Activated CD4-positive, alpha-beta memory T cell treated with anti-CD3 and anti-CD28 coated beads, Interleukin-2, amount 10 ng/mL, durations not matched to agents 7 days and 5 days (primary cell): ENCODE measurements at places on chromosomes 1 and 21. TPM values are rescaled to one million over a fixed set of nuclear protein-coding genes. Genes with fewer than 3 reads are reported as not detected.

Gene ATP1A2
- not detected for total RNA-seq

DNA sequence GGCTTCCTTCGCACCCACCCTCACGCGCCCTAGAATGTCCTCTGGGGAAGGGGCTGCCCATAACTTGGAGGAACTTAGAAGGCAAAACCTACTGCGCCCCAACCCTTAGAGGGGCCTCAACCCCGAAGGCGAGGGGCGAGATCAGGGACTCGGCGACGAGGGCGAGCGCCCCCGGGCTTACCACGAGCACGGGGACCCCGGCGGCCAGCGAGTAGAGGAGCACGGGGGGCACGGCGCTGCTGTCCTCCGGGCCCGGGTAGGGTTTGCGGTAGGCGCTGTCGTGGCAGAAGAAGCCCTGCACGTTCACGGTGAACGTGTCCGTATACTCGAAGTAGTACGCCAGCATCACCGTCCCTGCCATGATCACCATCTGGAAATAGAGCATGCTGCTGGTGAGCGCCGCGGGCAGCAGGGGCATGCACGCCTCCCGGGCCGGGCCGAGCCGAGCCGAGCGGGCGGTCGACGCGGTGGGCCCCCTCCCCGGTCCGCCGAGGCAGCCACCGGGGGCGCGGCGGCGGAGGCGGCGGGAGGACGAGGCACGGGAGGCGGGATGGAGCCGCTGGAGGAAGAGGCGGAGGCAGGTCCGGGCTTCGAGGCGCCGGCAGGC is 304 bp downstream of the PLPPR5 start:
- no peak for DNase-seq

DNA sequence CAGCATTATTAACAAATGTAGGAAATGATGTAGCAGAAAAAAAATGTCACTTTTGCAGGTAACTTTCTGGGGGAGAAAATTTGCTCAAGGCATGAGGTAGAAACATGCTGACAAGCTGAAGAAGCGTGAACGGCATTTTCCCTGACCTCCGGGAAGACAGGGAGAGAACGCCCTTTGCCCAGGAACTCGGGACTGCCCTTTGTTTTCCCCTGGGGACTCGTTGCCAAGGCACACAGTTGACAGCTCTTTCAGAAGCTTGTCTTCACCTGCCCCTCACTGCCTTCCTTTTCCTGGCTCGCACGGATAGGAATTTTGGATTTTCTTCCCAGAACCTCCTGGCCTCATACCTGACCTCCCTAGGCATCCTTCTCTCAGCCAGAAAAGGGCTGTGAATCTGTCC is 52.7 kb upstream of the COA6 start:
- DNase-seq = no peak

- no peak for DNase-seq
Observed at GRCh38 chr21:40152476-40152875, 285.2 kb downstream of the PCP4 start.

GRCh38 chr1:234199476-234200127 is 173.7 kb upstream of the COA6 start:
- no peak for DNase-seq

Gene LRP8
- 52.7 TPM for total RNA-seq

DNA sequence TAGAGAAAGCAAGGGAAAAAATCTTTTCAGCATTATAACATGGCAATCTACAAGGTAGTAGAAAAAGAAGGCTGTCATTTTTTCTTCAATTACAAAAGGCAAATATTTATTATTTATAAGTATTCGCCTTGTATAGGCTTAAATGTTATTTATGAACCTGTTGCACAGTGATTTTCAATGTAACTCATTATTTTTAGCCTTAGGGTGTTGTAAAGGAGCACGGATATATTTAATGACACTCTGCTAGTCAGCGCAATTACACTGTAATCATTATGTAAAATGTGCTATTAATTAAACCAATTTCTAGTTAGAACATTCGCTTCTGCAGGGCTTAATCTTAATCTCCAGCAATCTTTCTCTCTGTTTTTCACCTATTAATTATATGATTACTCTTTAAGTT is 145.0 kb downstream of the ATG4C start:
- DNase-seq = no peak

Gene TACSTD2
- total RNA-seq = not detected

GRCh38 chr1:77398152-77398551 is 116.3 kb downstream of the AK5 start:
- DNase-seq = no peak

Gene RCSD1
- total RNA-seq = 158 TPM

Gene S100A6
- 799 TPM for total RNA-seq

Gene CBS
- total RNA-seq = 60.4 TPM

GRCh38 chr1:21653744-21654100 is 15.4 kb downstream of the RAP1GAP start:
- no peak for DNase-seq

- no peak for DNase-seq
Observed at GRCh38 chr1:6509919-6510291, 18.4 kb upstream of the PLEKHG5 start.

Gene COL8A2
- not detected for total RNA-seq
